ENCODE measurements at places on chromosomes 1 and 21.
A peak's percentile ranks its signal among the peaks of the same experiment; 100 is the strongest.

DNA sequence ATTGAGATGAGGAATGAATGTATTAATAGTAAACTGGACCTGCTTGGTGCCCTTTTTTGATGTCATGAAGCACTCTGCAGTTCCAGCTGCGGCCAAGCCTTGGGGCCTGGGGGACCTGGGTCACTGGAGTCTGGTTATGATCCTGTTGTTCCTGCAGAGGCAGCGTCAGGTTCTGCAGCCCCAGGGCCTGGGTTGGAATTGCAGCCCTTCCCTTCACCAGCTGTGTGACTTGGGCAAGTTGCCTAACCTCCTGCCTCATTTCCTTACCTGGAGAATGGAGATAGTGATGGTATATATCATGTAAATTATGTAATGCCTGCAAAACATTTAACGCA lies 9.1 kb upstream of the ATP5PO start:
- DNase-seq = no peak

DNA sequence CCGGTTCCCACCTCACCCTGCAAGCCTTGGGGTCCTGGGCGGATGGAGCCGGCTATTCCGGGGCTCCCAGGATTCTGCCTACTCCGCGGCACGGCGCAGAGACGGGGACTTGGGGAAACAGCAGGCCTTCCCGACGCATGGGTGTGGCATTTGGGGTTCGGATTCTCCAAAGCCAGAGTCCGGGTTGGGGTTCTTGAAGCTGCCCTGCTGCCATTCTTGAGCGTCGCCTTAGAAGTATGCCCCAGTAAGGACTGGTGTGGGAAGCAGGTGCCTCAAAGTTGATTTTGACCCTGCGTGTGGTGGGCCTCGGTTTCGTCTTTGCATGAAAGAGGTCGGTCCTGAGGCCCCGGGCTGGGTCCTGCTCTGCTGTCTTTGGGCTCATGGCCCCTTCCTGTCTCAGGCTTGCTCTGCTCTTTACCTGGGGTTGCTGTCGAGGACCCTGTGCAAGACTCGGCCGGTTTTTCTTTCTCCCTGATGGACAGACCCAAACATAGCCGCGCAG lies 696 bp downstream of the GUK1 start:
- no peak for DNase-seq

DNA sequence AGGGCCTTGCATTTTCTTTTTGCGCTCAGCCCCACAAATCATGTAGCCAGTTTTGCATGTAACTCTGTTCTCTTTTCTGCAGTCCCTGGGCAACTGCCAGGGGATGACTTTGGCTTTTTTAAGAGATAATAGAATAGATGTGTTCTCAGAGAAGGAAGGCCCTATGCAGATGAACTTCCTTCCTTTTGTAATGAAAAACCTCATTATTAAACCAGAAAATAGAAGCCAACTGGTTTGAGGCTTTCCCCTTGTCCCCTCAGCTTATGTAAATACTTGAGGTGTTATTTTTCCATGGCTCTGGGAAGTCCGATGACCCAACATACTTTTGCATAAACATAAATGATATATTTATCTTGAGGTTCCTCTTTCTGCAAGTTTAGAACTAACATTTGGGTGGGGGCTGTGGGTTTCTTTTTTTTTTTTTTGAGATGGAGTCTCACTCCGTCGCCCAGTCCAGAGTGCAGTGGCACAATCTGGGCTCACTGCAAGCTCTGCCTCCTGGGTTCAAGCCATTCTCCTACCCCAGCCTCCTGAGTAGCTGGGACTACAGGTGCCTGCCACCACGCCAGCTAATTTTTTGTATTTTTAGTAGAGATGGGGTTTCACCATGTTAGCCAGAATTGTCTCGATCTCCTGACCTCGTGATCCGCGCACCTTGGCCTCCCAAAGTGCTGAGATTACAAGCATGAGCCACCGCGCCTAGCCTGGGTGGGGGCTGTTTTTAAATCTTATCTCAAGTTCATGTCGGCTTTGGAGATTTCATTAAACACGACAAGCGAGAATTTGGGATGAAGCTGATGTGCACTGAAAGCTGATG lies 14.4 kb upstream of the FCRL5 start:
- no peak for DNase-seq

DNA sequence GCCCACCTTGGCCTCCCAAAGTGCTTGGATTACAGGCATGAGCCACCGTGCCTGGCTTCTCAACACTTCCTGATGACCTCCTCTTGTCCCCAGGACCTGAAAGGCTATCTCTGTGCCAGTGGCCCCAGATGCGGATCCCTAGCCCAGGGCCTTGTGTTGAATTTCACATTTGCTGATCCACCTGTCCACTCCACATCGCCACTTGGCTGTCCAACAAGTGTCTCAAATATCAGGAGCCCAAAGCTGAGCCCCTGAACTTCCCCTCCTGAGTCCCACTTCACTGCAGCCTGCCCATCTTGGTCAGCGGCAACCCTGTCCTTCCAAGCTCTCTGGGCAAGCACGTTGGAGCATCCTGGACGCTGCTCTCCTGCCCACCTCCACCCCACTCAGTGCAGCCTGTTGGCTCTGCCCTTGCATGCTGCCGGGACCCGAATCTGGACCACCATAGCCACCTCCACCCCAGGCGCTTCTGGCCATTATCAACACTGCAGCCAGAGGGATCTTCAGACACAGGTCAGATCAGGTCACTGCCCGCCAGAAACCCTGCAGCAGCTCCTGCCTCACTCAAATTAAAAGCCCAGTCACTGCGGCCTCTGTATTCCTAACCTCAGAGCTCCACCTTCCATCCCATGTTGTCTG lies 352.5 kb upstream of the VAMP3 start:
- peak; percentile 19 for DNase-seq

GRCh38 chr1:11211925-11212587 lies 22.9 kb downstream of the ANGPTL7 start:
- DNase-seq = no peak

- DNase-seq = peak; percentile 79
Observed at GRCh38 chr1:64039390-64039926, 164.0 kb upstream of the UBE2U start.

DNA sequence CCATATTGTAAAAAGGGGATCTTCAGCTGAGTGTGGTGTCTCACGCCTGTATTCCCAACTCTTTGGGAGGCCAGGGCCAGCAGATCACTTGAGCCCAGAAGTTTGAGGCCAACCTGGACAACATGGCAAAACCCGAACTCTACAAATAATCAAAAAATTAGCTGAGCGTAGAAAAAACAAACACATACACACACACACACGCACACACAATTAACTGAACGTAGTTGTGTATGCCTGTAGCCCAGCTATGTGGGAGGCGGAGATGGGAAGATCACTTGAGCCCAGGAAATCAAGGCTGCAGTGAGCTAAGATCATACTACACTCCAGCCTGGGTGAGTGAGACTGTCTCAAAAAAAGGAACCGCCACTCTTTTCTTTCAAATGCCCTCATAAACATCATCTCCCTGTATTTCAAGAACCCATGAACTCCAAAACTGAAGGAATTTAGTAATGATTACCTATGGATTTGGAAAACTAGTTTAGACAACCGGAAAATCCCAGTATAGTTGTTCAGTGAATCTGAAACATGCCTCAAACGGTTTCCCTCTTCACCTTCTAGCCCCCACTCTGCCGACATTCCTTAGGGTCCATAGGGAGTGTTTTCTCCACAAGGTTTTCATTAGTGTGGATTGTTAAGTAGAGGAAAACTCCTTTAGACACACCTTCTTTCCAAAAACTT lies 4.5 kb downstream of the TXNIP start:
- DNase-seq = no peak

All from left hindlimb (tissue), 1 donor.